ENCODE measurements at places on chromosomes 2 and 18. TPM values are rescaled to one million over a fixed set of nuclear protein-coding genes. Genes with fewer than 3 reads are reported as not detected.

DNA sequence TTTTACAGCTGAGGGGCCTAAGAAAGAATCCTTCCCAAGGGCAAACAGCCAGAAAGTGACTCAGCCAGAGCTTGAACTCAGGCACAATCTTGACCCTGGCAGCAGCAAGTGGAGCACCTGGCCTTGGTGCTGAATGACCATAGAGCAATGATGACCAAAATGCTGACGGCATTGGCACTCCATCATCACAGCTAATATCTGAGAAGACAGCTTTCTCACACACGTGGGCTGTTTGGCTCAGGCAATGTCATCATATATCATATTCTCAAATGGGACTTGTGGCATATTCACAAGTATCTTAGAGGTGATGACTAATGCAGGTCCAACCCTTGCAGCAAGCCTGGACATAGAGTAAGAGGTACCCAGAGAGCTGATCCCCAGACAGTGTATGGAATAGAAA is 443.9 kb upstream of the MYT1L start:
- no peaks in the 10 kb centered on the region for H3K4me1 ChIP-seq
- no peak for DNase-seq
- no peak overlapping the region for H3K4me3 ChIP-seq
- H3K27me3 ChIP-seq = no peaks in the 10 kb centered on the region
- H3K36me3 ChIP-seq = no peaks in the 10 kb centered on the region

DNA sequence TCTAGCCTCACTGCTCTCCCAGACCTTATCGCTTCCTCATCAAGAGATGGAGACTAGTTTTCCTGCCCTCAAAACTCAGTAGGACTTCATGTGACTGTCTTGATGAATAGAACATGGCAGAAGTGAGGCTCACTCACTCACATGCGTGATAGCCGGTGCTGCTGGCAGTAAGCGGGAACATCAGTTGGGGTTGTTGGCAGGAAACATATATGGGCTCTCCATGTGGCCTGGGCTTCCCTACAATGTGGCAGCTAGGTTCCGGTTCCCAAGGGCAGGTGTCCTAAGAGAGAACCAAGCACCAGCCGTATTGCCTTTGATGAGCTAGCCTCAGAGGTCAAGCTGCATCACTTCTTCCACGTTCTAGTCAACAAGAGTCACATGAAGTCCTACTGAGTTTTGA is 15.2 kb upstream of the FAHD2A start:
- no peak for DNase-seq
- H3K27me3 ChIP-seq = no peaks in the 10 kb centered on the region
- H3K36me3 ChIP-seq = no peaks in the 10 kb centered on the region
- no peak overlapping the region for H3K4me3 ChIP-seq
- H3K27ac ChIP-seq = no peak overlapping the region
- H3K4me1 ChIP-seq = no peaks in the 10 kb centered on the region

GRCh38 chr2:192146069-192147015 is 48.4 kb downstream of the TMEFF2 start:
- H3K36me3 ChIP-seq = no peaks in the 10 kb centered on the region
- H3K4me3 ChIP-seq = no peak overlapping the region
- no peaks in the 10 kb centered on the region for H3K27me3 ChIP-seq
- no peaks in the 10 kb centered on the region for H3K4me1 ChIP-seq
- H3K27ac ChIP-seq = peak overlapping the region; percentile 71

DNA sequence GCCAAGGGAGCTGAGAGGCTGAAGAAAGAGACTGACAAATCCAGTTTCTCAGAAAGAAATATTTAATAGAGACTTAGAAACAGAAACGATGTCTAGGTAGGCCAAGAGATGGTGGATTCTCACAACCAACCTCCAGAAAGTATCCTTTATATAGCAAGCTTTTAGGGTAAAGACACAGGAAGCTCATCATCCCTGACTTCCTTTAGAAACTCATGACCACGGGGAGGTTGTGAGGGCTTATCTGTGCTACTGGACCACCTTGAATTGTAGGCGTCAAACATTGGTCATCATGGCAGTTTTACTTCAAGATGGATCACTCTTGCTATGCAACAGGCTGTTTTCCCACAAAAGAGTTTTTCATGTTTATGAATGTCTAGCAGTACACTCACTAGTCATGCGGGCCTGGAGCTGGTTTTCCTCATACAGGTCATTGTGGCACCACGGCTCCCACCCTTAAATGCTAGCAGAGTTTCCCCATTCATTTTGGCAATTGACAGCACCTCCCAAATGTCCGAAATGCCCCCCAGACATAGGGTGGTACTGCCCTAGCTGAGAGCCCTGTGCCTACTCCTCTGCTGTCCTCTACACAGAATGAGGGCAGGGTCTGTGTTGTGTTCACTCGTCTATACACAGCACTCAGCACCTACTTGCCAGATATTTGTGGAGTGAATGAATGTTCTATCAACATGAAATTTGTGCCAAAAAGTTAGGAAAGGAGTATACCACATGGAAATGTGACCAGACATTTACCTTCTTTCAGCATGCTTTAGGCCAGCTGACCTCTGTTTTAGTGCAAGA is 89.0 kb downstream of the TMEM247 start:
- H3K27me3 ChIP-seq = no peaks in the 10 kb centered on the region
- no peak overlapping the region for H3K4me3 ChIP-seq
- peak overlapping the region; percentile 40 for H3K27ac ChIP-seq
- peaks cover 3% of the 10 kb centered on the region for H3K36me3 ChIP-seq
- peaks cover 20% of the 10 kb centered on the region for H3K4me1 ChIP-seq
- no peak for DNase-seq

GRCh38 chr2:128236491-128237035 is 82.1 kb downstream of the HS6ST1 start:
- no peak overlapping the region for H3K4me3 ChIP-seq
- H3K4me1 ChIP-seq = 0 out of 2 replicates have a peak, but pooled peaks cover 4% of the 10 kb centered on the region

CDH2 gene
- 186 TPM for polyA plus RNA-seq

DNA sequence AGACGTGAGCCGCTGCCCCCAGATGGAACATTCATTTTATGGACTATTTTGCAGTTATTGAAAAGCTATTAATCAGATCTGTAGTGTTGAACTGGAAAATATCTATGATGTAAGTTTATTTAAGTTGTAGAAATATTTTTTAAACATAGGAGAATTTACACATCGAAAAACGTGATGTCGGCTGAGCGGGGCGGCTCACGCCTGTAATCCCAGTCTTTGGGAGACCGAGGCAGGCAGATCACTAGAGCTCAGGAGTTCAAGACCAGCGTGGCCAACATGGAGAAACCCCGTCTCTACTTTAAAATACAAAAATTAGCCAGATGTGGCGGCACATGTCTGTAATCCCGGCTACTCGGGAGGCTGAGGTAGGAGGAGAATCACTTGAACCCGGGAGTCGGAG is 2.0 kb upstream of the TIA1 start:
- no peak overlapping the region for H3K27ac ChIP-seq
- H3K4me3 ChIP-seq = no peak overlapping the region
- no peaks in the 10 kb centered on the region for H3K36me3 ChIP-seq
- no peak for DNase-seq
- H3K27me3 ChIP-seq = no peaks in the 10 kb centered on the region

GRCh38 chr2:23425885-23426262 is 40.9 kb downstream of the KLHL29 start:
- H3K36me3 ChIP-seq = no peaks in the 10 kb centered on the region
- no peak overlapping the region for H3K4me3 ChIP-seq
- H3K27me3 ChIP-seq = no peaks in the 10 kb centered on the region
- no peak overlapping the region for H3K27ac ChIP-seq

GRCh38 chr2:99822474-99823207 is 319.7 kb downstream of the AFF3 start:
- no peak for DNase-seq
- no peaks in the 10 kb centered on the region for H3K36me3 ChIP-seq
- H3K4me1 ChIP-seq = no peaks in the 10 kb centered on the region
- no peak overlapping the region for H3K4me3 ChIP-seq

DNA sequence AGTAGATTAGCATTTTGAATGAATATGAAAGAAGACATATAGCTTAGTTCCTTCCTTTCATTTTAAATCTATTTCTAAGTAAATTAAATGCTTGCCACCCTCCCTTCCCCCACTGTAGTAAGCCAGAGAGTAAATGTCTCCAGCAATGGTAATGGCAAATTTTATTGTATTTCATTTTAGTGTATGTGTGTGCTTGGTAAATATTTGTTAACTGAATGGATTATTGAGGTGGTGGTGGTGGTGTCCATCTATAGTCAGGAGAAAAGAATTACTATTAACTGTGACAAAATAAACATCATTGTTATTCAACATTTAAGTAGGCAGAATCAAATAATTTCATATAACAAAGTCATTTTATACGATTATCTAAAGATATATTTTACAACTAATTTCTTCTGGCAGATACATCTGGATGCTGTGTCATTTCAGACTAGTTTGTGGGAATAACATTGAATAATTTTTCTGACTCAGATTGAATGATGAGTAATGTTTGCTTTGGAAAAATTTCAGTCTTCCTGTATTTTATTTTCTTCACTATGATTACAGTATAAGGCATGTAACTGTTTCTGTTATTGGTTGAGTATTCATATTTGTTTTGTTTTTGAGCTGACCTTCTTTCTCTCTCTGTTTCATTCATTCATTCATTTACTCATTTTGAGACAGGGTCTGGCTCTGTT is 18.3 kb downstream of the ASXL3 start:
- H3K4me3 ChIP-seq = no peak overlapping the region
- no peaks in the 10 kb centered on the region for H3K4me1 ChIP-seq
- H3K36me3 ChIP-seq = no peaks in the 10 kb centered on the region
- peaks cover 5% of the 10 kb centered on the region for H3K27me3 ChIP-seq
- no peak overlapping the region for H3K27ac ChIP-seq

DNA sequence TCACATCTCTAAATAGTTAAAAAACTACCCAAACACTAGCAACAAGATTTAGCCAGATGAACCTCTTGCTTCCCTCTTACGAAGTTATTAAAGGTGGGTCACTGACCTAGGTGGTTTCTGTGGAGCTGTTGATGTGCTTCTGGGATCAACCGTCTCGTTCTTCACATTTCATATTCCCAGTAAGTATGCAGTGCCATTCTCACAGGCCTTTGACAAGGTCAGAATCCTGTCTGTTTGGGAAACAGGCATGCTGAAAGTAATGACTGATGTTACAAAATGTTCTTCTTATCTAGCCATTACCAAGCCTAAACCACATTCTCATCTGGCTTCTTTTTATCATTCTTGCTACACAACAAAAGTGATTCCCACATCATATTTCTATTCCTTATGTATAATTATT is 70.3 kb downstream of the WDR7 start:
- H3K27me3 ChIP-seq = no peaks in the 10 kb centered on the region
- no peak overlapping the region for H3K27ac ChIP-seq
- H3K36me3 ChIP-seq = peaks cover 4% of the 10 kb centered on the region

DNA sequence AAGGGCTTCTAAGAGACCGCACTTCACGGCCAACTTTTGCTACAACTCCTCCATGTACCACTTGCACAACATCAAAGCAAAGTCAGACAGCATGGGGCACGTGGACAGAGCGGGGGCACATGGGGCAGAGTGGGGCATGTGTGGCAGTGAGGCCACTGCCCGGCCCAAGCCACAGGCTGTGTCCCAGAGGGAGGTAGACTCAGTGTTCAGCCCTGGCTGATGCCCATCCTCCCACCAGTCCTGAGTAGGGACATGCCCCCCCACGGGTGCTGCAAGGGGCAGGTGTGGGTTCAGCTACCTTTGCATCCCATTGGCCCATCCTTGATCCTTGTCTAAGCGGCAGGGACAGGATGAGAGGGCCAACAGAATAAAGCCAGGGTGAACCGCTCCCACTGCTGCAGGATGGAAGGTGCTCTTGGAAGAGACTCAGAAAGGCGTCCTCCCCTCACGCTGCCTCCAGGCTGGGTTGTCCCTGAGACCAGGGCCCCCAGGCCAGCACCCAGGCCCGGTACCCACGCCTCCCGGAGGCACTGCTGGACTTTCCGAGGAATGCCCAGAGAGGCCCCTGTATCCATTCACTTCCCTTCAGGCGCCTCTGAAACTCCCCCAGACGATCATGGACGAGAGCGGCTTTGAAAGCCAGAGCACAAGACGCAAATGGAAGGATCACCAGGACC is 218.2 kb downstream of the NDUFA10 start:
- no peaks in the 10 kb centered on the region for H3K36me3 ChIP-seq
- no peaks in the 10 kb centered on the region for H3K27me3 ChIP-seq
- DNase-seq = no peak
- H3K27ac ChIP-seq = no peak overlapping the region
- no peak overlapping the region for H3K4me3 ChIP-seq

GRCh38 chr2:85312404-85312803 is 15.4 kb downstream of the TGOLN2 start:
- H3K27me3 ChIP-seq = no peaks in the 10 kb centered on the region
- no peak for DNase-seq
- no peak overlapping the region for H3K4me3 ChIP-seq
- peaks cover 17% of the 10 kb centered on the region for H3K4me1 ChIP-seq
- H3K36me3 ChIP-seq = peaks cover 16% of the 10 kb centered on the region
- no peak overlapping the region for H3K27ac ChIP-seq

- H3K36me3 ChIP-seq = no peaks in the 10 kb centered on the region
- peak overlapping the region; percentile 70 for H3K4me3 ChIP-seq
- no peak for DNase-seq
- H3K27ac ChIP-seq = peak overlapping the region; percentile 86
- H3K27me3 ChIP-seq = no peaks in the 10 kb centered on the region
Observed at GRCh38 chr2:217941886-217942728, 60.7 kb downstream of the TNS1 start.

GRCh38 chr18:62839874-62840713 is 124.8 kb downstream of the PHLPP1 start:
- no peak for DNase-seq
- no peak overlapping the region for H3K27ac ChIP-seq
- no peak overlapping the region for H3K4me3 ChIP-seq
- no peaks in the 10 kb centered on the region for H3K36me3 ChIP-seq

- no peak for DNase-seq
- no peaks in the 10 kb centered on the region for H3K36me3 ChIP-seq
- H3K27me3 ChIP-seq = no peaks in the 10 kb centered on the region
- no peak overlapping the region for H3K27ac ChIP-seq
Observed at GRCh38 chr18:43122955-43123354, 7.5 kb upstream of the RIT2 start.

SPDYA gene
- not detected for polyA plus RNA-seq

DNA sequence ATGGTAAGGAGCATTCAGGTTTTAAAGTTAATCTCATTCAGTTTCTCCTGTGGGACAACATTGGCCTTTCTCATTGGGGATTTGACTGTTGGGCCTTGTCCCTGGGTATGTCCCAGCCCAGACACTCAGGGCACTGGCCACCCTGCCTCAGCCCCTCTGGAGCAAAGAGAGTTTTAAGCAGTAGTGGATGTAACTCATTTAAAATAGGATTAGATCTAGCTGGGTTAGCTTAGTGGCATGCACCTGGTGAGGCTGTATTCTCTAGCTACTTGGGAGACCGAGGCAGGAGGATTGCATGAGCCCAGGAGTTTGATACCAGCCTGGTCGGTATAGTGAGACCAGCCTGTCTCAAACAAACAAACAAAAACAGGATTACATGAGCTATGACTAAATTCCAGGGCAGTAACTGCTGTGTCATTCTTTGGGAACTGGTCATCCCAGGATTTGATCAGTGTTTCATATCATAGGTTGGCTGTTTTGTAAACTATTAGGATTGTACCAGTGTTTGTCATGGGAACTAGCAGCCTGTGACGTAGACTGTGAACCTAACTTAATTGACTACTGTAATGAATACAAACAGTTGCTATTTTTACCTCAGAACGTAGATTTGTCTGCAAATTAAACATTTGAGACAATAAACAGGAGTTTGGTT is 12.5 kb downstream of the INPP4A start:
- H3K36me3 ChIP-seq = peaks cover 5% of the 10 kb centered on the region
- H3K27ac ChIP-seq = no peak overlapping the region
- no peak overlapping the region for H3K4me3 ChIP-seq
- peaks cover 37% of the 10 kb centered on the region for H3K4me1 ChIP-seq
- no peak for DNase-seq
